Naive thymus-derived CD4-positive, alpha-beta T cell (primary cell): ENCODE measurements at places on chromosomes 13 and 19.
A peak's percentile ranks its signal among the peaks of the same experiment; 100 is the strongest.

DNA sequence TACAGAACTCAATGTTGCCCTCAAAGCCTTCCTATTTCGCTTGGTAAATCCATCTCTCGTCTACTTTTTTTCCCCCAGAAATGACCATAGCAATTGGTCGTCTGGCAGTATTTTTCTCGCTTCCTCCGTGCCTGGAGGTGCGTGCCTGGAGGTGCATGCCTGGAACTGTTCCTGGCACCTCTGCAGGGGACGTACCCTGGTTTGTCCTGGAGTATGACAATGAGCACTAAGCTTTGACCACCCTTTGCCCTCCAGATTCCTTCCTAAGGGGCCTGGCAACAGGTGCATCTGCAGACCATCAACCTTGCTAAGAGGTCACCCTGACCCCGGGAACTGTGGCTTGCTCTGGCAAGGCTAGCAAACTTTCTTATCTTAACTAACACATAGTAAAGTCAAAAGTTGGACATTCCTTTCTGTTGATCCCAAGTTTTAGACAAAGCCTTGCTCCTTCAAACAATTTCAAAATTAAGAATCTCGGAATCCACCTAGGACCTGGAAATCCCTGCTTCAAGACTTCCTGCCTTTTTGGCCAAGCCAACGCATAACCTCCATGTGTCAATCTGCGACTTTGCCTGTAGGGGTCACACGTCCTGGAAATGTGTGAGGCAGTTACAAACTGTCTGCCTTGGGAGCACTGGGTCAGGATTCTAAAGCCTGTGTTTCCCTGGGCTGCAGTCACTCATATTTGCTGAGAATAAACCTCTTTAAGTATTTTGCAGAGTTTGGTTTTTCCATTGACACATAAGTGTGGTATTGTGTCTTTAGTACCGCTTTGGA lies 28.8 kb upstream of the TUBGCP3 start:
- H3K27ac ChIP-seq, result no peak overlapping the region
- H3K27me3 ChIP-seq, result no peaks in the 10 kb centered on the region

DNA sequence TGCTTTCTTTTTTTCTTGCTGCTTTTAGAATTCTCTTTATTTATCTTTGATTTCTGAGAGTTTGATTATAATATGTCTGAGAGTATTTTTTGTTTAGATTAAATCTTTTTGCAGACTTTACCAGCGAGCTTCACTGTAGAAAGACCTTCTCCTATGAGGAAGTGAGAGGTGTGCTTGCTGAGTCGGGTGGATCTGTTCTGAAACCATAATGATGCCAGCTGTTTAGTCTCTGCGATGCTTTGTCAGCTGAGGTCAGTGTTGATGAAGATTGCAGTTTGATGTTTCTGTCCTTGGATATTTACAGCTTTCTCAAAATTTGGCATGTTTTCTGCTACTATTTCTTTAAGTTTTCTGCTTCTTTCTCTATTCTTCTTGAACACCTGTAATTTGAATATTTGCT lies 309.1 kb upstream of the SLITRK6 start:
- no peaks in the 10 kb centered on the region for H3K27me3 ChIP-seq
- H3K27ac ChIP-seq, result no peak overlapping the region
- H3K36me3 ChIP-seq, result no peaks in the 10 kb centered on the region
- H3K4me1 ChIP-seq, result no peaks in the 10 kb centered on the region

DNA sequence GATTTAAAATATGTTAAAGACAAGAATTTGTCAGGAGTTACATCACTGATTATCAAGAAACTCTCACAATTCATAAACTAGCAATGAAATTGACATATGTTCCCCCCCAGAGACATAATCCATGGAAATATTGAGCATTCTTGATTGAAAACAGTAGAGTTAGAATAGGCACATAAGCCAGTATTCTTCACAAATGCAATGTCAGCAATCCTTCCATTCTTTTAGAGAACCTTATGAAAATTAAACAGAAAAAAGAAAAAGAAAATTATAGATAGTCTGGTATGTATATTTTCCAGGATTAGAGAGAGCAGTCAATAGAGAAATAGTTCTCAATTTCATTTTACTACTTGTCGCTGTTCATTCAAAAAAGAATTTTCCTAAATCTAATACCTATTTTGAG lies 458.4 kb downstream of the EFNB2 start:
- no peaks in the 10 kb centered on the region for H3K4me1 ChIP-seq
- no peaks in the 10 kb centered on the region for H3K36me3 ChIP-seq
- no peak for DNase-seq
- H3K27ac ChIP-seq, result no peak overlapping the region
- H3K4me3 ChIP-seq, result no peak overlapping the region

- no peaks in the 10 kb centered on the region for H3K27me3 ChIP-seq
- peak overlapping the region; percentile 92 for H3K27ac ChIP-seq
- peak overlapping the region; percentile 100 for H3K4me3 ChIP-seq
- H3K4me1 ChIP-seq, result peaks cover 35% of the 10 kb centered on the region
- peaks cover 44% of the 10 kb centered on the region for H3K36me3 ChIP-seq
Observed at GRCh38 chr19:49488863-49489537, 1.6 kb downstream of the RPL13A start.

DNA sequence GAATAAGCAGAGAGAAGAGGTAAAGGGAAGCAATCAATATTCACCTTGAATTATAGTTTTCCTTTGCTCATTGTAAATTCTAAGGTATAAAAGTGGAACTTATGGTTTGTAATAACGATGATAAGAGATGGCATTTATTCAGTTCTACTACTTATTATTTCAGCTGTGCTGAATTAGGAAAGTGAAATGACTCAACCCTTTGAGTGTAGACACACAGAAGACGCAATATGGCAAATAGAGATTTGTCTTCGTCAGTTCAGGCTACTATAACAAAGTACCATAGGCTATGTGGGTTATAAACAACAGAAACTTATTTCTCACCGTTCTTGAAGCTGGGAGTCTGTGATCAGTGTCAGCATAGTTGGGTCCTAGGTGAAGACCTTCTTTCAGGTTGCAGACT lies 713.0 kb upstream of the PCDH9 start:
- DNase-seq, result no peak
- H3K27me3 ChIP-seq, result no peaks in the 10 kb centered on the region
- H3K36me3 ChIP-seq, result no peaks in the 10 kb centered on the region
- H3K4me3 ChIP-seq, result no peak overlapping the region

DNA sequence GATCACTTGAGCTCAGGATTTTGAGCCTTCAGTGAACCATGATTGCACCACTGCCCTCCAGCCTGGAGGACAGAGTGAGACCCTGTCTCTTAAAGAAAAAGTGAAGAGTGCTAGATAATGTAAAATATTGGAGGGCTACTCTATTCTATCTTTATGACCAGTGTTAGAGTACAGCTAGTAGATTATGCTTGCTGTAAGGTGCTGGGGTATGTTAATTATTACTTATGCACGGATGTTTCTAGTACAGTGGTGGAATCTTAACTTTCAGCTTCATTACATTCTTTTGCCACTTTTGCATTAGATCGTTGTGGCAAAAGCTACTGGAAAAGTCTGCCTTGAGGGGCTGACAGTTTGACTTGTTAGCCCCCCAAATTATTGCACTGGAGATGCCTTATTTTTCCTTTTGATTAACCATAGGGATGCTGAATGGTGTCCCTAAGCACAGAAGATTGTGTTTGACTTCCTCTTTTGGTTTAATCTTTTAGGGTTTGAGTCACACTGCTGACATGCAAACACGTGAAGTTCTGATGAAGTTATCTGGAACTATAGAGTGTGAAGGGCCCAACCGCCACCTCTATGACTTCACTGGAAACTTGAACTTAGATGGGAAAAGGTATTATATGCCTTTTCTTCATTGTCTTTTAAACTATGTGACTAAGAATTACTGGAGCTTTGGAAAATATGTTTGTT lies 169.8 kb downstream of the ATP8A2 start:
- no peak for DNase-seq
- no peak overlapping the region for H3K27ac ChIP-seq
- H3K27me3 ChIP-seq, result no peaks in the 10 kb centered on the region

GRCh38 chr19:13244920-13245319 lies 94.7 kb downstream of the IER2 start:
- no peak overlapping the region for H3K4me3 ChIP-seq
- H3K27me3 ChIP-seq, result no peaks in the 10 kb centered on the region
- no peak overlapping the region for H3K27ac ChIP-seq

DNA sequence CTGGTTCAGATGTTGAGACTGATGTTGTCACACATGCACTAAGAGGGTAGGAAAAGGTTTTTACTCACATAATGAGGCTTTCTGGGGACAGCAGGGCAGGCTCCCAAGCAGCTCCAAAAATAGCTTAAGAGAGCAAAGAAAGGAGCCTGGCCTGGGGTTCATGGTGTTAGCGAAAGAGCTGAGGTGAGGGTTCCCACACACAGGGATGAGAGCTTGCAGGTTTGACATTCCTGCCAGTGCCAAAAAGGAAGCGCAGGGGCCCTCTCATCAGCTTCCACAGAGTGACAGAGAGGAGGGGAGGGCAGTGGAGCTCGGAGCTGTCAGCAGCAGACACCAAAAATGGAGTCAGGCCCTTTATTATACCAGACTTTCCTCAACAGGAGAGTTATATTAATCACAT lies 65.5 kb upstream of the FAM216B start:
- no peak overlapping the region for H3K27ac ChIP-seq
- H3K36me3 ChIP-seq, result no peaks in the 10 kb centered on the region
- DNase-seq, result no peak

GRCh38 chr19:17567940-17568339 lies 12.5 kb downstream of the COLGALT1 start:
- no peaks in the 10 kb centered on the region for H3K27me3 ChIP-seq
- no peak overlapping the region for H3K4me3 ChIP-seq
- H3K27ac ChIP-seq, result no peak overlapping the region
- H3K4me1 ChIP-seq, result no peaks in the 10 kb centered on the region

DNA sequence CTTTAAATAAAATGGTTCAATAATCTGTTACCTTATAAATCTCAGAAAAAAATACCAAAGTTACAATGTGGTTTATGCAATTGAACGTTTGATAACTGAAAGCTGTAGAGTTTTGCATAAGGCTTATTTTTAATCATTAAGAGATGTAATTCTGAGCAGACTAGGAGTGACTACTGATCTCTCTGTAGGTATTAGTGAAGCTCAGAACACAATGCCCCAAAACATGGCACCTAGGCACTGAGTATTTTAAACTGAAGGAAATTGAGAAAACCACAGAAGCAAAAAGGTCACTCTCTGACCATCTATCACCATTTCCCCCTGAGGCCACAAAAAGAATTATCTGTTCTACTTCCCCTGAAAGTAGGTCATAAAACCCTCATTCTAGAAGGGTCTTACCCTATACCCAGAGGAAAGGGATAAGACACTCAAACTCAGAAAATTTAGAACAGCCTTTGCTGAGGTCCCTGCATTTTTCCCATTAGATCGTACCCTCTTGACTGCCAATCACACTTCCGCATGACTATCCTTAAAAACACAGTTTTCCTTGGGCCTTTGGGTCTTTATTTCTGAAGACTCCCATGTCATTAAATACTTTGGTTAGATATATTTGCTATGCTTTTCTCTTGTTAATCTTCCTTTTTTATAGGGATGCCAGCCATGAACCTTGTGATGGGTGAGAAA lies 158.1 kb downstream of the PCDH9 start:
- no peak overlapping the region for H3K27ac ChIP-seq
- H3K36me3 ChIP-seq, result no peaks in the 10 kb centered on the region
- no peaks in the 10 kb centered on the region for H3K27me3 ChIP-seq
- DNase-seq, result no peak

GRCh38 chr13:110187641-110188161 lies 119.3 kb downstream of the COL4A1 start:
- no peak overlapping the region for H3K4me3 ChIP-seq
- H3K27me3 ChIP-seq, result no peaks in the 10 kb centered on the region
- no peak overlapping the region for H3K27ac ChIP-seq
- H3K36me3 ChIP-seq, result no peaks in the 10 kb centered on the region

DNA sequence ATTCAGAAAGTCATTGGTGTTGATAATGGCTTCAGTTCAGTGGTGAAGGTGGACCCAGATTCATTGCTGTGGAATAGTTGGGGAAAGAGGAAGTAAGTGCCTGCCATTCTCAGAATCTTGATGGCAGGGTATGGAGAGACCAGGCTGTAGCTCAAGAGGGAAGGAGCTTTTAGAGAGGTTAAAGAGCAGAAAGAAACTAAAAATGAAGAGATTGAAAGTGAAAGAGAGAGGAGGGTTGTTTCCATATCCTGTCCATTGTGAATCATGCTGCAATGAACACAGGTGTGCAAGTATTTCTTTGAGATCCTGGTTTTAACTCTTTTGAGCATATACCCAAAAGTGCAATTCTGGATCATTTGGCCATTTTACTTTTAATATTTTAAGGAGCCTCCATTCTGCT lies 12.5 kb downstream of the GJB6 start:
- no peaks in the 10 kb centered on the region for H3K4me1 ChIP-seq
- no peak for DNase-seq
- H3K36me3 ChIP-seq, result no peaks in the 10 kb centered on the region
- H3K27me3 ChIP-seq, result no peaks in the 10 kb centered on the region
- no peak overlapping the region for H3K27ac ChIP-seq

DNA sequence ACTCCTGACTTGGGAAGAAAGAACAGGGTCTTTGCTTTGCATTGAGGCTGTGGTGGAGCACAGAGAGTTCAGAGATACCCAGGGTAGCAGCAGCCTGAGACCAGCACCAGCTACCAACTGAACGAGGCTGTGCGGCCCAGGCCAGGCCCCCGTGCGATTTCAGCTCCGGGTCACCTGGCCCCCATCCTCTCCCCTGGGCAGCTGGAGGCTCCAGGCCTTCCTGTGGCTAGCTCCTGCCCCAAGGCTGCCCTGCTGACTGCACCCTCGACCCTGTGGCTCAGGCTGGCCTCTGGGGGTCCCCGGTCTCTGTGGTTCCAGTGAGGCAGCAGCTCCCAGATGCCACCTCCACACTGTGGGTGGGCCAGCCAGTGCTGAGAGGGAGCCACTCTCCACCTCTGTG lies 52.8 kb downstream of the MCF2L start:
- no peaks in the 10 kb centered on the region for H3K36me3 ChIP-seq
- no peak overlapping the region for H3K27ac ChIP-seq
- no peak for DNase-seq
- no peaks in the 10 kb centered on the region for H3K27me3 ChIP-seq

DNA sequence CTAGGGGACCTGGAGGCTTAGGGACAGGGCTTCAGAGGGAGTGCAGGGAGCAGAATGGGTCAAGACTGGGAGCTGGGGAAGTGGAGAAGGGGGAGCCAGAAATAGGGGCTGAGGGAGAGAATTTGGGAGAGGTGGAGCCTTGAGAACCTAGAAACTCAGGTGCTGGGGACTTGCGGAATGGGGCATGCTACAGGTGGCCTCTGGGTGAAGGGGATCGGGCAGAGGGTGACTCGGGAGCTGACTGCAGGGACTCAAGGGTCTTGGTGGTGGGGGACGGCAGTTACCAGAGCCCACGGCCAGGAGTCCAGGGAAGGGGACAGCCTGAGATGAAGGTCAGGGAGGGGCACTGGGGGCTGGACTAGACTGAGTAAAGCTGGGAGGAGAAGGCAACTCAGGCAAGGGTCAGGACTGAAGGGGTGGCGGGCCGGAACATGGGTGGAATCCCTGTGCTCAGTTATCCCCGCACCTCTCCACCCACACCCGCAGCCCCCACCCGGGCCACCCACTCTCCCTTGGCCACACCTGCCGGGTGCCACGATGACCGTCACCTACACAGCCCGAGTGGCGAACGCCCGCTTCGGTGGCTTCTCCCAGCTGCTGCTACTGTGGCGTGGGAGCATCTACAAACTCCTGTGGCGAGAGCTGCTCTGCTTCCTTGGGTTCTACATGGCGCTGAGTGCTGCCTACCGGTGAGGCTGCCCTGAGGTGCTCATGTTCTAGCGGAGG lies 628 bp downstream of the BEST2 start:
- H3K27me3 ChIP-seq, result no peaks in the 10 kb centered on the region
- H3K4me1 ChIP-seq, result no peaks in the 10 kb centered on the region
- H3K4me3 ChIP-seq, result no peak overlapping the region
- no peak for DNase-seq
- H3K27ac ChIP-seq, result no peak overlapping the region
